ENCODE measurements at places on chromosomes 4 and X. TPM values are rescaled to one million over a fixed set of nuclear protein-coding genes. Genes with fewer than 3 reads are reported as not detected.

The ASMT gene
- total RNA-seq = not detected

DNA sequence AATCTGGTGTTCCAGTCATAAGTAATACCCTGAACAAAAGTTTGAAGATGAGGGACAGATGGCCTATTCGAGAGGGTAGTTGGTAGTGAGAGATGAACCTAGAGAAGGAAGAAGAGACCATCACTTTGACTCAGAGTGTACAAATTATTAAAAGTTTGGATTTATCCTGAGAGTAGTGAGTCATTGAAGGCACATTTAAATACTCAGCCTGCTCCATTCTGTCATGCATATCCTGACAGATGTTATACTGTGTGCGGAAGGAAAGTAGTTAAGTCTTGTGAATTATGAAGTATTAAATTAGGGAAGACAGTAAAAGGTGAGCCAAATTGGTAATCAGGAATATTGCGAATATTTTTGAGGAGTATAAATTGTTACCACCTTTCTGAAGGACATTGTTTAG, 93.1 kb downstream of the KLHL34 start:
- DNase-seq = no peak

- DNase-seq = no peak
Observed at GRCh38 chrX:24242649-24243175, 71.2 kb downstream of the SUPT20HL2 start.

- no peak for DNase-seq
Observed at GRCh38 chrX:148601034-148601433, 100.6 kb downstream of the AFF2 start.

- peak; percentile 28 for DNase-seq
Observed at GRCh38 chr4:183639291-183639690, 19.7 kb downstream of the RWDD4 start.

The SSX2B gene
- total RNA-seq = not detected

GRCh38 chrX:70432936-70433847, 10.1 kb downstream of the GDPD2 start:
- no peak for DNase-seq

GRCh38 chr4:67550451-67550850, 5.1 kb upstream of the CENPC start:
- no peak for DNase-seq

DNA sequence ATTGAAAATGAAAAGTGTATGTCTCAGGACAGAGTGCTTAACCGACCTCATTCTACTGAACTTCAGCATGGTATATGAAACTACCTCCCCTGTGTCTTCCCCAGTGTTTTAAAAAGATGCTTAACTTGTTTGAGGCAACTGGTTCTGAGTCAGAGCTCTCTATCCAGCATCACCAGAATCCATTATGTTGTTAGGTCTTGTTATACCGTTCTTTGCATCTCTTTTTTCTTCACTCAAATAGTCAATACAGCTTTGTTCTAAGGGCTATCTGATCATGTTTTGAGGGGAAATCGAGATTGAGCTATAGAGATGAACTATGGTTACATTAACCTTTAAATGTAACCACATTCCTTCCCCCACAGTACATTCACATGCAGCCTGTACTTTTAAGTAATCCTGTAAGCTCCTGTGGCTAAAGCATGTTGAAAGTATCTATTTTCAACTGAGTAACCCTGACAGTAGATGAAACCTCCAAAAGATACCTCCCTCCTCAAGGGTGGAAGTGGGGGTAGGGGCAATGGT, 514.4 kb downstream of the RPA4 start:
- DNase-seq = no peak

DNA sequence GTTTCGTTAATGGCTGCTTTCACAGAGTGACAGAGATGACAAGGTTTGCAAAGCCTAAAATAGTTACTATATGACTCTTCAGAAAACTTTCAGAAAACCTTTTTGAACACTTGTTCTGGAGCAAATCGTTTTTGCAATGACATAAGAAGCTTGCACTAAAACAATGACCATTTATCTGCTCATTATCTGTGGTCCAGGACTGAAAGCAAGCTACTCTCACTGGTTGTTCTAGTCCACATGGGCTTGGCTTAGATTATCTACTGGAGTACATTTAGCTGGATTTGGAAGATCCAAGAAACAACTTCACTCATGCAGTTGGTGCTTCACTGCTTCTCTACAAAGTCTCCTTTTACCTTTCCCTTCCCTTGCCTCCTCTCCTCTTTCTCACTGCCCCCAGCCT, 1836.4 kb upstream of the AGA start:
- no peak for DNase-seq

DNA sequence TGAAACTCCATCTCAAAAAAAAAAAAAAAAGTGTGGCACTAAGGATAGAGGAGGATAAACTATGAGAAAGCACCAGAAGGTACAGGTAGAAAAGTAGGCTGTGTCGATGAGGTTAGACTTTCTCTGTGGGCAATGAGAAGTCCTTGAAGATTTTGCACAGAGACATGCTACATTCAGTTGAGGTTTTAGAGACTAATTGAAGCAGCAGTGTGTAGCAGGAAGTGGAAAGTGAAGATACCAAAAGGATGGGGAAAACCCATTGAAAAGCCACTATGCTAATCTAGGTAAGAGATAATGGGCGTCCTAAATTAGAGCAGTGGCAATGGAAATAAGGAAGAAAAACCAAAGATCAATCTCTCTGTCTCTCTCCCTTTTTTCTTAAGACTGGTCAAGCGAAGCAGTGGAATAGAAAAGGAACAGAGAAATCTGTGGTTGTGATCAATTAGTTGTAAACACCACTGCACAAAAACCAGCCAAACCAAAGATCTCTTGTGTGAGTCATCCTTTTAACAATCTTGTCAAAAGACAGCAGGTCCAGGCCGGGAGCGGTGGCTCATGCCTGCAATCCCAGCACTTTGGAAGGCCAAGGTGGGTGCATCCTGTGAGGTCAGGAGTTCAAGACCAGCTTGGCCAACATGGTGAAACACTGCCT, 3.5 kb downstream of the SPINK2 start:
- DNase-seq = no peak

- no peak for DNase-seq
Observed at GRCh38 chr4:142356118-142356759, 489.9 kb downstream of the INPP4B start.

- DNase-seq = no peak
Observed at GRCh38 chrX:52015794-52016193, 53.2 kb downstream of the MAGED4B start.

DNA sequence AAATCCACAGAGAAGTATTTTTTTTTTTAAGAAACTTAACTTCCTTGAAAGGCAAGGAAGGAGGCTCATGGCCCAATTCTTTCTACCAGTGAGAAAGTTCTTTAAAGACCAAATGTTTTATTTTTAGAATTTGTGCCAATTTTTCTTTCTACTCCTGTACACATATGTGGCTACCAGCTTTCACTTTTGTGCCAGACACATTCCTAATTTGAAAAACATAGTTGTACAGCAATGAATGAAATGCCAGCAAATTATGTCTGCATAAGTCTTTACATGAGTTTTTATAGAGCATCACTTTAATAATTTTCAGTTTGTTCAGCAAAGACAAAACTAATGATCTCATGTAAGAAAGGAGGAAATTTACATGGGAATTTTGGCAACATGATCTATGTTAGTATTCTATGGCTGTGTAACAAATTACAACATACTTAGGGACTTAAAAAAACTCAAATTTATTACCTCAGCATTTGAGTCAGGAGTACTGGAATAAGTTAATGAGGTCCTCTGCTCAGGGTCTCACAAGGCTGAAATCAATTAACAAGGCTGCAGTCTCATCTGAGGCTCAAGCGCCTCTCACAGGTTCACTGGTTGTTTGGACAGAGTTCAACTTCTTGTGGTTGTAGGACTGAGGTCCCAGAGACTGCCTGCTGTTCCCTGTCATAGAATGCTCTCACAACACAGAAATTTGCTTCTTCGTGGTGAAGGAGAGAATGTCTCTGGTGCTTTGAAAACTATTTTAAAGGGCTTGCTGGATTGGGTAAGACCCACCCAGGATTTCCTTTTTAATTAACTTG, 678.2 kb upstream of the FAM241A start:
- DNase-seq = no peak

The ARR3 gene
- total RNA-seq = not detected

The MID1 gene
- 16.6 TPM for total RNA-seq

- DNase-seq = no peak
Observed at GRCh38 chr4:7865533-7865932, 74.1 kb downstream of the AFAP1 start.

The PACRGL gene
- 11.5 TPM for total RNA-seq

GRCh38 chr4:128387600-128388351, 100.2 kb upstream of the PGRMC2 start:
- no peak for DNase-seq

GRCh38 chrX:2572740-2573139, 72.0 kb upstream of the DHRSX start:
- no peak for DNase-seq

- DNase-seq = no peak
Observed at GRCh38 chrX:133214301-133214700, 3.9 kb downstream of the TFDP3 start.

- no peak for DNase-seq
Observed at GRCh38 chr4:76830964-76831703, 66.8 kb downstream of the SOWAHB start.

GRCh38 chr4:162406637-162407365, 243.0 kb upstream of the FSTL5 start:
- no peak for DNase-seq

- DNase-seq = no peak
Observed at GRCh38 chr4:80144676-80145470, 52.4 kb upstream of the PRDM8 start.

The SSX4B gene
- not detected for total RNA-seq

The PRMT9 gene
- 11.5 TPM for total RNA-seq

DNA sequence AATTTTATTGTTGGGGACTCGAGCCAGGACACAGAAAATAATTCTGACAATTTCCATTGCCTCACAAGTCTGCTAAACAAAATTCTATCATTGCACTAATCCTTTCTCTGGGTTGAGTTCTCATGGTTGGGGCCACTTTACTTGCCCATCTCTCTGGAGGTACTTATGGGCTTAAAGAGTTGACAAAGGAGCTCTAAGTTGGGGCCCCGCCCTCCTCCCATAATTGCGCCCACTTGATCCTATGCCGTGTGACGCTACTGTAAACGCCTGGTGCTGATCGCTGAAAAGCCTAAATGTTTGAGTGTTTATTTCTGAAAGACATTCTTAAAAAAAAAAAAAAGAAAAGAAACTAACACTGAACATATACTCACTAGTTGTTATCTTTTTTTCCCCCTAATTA, 103.0 kb downstream of the TENM3 start:
- DNase-seq = no peak

The GPRASP1 gene
- total RNA-seq = 4.0 TPM

The ZFP92 gene
- total RNA-seq = 5.4 TPM

DNA sequence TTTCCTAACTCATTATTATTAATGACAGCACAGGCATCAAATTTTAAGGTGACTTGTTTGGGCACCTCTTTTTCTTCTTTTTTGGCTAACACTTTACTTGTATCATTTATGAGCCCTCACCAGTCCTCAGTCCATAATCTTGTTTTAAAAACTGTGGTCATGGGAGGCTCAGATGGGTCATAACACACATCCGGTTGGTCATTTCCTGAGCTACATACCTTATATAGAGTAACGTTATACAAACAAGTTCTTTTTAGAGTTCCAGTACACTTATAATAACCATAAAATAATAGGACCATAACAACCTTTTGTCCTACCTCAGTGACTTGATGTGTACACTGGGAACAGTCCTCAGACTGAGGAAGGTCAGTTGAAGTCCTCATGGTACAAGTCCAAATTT, 21.1 kb upstream of the PLS3 start:
- DNase-seq = no peak

DNA sequence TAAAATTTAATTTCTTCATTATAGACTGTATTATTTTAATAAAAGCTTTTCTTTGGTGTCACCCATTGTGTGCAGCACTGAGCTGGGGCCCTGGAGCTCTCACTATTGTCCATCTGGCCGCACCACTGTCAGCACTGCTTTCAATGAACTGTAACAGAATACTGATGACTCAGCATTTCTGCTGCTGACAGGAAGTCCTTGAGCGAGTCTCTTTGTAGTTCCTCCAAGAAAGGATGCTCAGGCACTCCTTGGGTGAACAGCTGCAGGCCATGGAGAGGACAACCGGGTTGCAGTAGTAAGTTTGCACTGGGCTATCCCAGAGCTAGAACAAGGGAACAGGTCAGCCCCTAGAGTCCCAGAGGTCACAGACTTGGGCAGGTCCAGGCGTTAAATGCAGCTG, 81.6 kb downstream of the SORBS2 start:
- no peak for DNase-seq

DNA sequence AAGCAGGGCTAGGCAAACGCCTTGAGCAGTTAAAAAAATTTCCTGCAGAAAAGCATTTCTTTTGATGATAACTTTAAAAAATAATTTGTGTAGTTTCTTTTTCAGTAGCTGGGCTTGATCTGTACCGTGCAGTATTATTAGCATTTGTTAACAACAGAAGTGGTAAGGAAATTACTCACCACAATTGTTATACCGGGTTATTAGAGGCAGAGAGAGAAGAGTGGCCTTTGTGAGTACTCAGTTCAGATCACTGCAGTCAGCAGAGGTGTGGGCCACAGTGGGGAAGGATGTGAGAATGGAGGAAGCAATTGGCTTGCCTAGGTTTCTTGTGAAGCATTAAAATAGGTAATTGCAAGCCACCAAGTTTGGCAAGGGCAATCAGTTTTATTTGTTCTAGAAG, 14.3 kb upstream of the IL21 start:
- no peak for DNase-seq

- no peak for DNase-seq
Observed at GRCh38 chrX:123190096-123190495, 6.0 kb downstream of the GRIA3 start.

DNA sequence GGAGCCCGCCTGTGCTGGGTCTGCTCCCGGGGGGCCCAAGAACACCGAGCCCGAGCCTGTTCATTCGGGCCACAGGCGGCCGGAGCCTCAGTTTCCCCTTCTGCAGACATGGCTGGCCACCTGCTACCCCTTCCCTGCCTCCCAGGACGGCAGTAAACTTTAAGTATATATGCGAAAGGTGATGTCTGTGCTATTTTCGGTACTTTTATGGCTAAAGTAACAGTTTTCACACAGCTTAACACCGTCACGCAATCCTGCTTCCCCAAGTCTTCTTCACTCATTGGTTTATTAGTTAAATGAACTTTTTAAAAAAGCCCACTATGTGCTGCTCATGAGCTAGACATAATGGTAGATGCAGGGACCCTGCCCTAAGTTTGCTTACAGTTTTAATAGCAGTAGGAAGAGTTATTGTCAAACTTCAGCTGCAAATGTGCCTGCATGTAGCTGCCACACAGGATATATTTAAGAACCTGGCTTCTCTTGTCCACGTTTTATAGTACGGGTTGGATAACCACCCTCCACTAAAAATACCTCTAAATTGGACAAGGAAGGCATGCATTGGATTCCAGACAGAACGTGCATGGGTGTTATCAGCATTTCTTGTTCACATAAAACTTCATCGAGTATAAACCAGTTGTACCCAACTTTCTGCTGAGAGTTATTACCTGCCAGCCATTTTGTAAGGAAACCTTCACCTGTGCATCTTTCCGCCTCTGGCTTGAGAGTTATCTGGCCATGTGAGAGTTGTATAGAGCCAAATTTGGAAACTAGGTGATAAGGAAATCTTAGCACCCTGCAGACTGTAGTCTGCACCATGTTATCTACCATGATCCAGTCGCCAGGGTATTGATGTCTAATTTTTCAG, 741 bp downstream of the ANAPC4 start:
- DNase-seq = no peak

Measured in mesenteric fat pad (tissue), 1 donor.